GOT3 (cell line): ENCODE measurements at places on chromosomes 3 and 15.

GRCh38 chr3:149299938-149300801 lies 33.3 kb downstream of the TM4SF18 start:
- DNase-seq: peak; percentile 21

GRCh38 chr3:65048151-65048550 lies 360.4 kb upstream of the ADAMTS9 start:
- no peak for DNase-seq

GRCh38 chr3:15271785-15272381 lies 60.5 kb downstream of the SH3BP5 start:
- no peak for DNase-seq

- no peak for DNase-seq
Observed at GRCh38 chr3:159045279-159045885, 243.5 kb downstream of the MFSD1 start.

GRCh38 chr3:177603148-177603603 lies 405.9 kb upstream of the TBL1XR1 start:
- no peak for DNase-seq

- DNase-seq: no peak
Observed at GRCh38 chr15:81491414-81492096, 117.5 kb upstream of the TMC3 start.

GRCh38 chr3:66499881-66500575 lies 794 bp downstream of the LRIG1 start:
- no peak for DNase-seq

- no peak for DNase-seq
Observed at GRCh38 chr3:42096796-42097565, 5.8 kb downstream of the TRAK1 start.

DNA sequence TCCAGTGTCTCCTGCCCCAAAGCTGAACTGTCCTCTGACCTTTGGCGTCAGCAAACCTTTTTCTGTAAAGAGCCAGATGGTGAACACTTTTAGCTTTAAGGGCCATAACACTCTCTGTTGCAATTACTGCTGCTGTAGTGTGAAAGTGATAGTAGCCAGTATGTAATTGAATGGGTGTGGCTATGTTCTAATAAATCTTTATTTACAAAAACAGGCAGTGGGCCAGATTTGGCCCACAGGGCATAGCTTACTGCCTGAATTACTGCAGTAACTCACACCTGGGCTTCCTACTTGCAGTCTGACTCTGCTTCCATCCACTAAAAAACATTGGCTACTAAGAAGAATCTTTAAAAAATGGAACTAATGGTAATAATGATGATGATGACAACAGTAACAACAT lies 68.0 kb upstream of the SLC6A11 start:
- DNase-seq: no peak

DNA sequence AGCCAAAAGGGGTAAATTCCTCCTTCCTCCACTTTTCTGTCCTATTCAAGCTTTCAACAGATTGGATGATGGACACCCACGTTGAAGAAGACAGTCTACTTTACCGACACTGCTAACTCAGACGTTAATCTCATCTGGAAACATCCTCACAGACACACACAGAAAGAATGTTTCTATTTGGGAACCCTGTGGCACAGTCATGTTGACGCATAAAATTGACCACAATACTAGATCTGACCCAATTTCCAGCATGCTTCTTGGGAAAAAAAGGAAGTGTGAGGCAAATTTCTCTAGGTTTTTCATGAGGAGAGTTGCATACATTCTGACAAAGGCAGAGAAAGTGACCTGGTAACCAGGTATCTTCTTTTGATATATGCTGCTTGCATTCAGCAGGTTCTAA lies 594.1 kb downstream of the FGF12 start:
- no peak for DNase-seq

DNA sequence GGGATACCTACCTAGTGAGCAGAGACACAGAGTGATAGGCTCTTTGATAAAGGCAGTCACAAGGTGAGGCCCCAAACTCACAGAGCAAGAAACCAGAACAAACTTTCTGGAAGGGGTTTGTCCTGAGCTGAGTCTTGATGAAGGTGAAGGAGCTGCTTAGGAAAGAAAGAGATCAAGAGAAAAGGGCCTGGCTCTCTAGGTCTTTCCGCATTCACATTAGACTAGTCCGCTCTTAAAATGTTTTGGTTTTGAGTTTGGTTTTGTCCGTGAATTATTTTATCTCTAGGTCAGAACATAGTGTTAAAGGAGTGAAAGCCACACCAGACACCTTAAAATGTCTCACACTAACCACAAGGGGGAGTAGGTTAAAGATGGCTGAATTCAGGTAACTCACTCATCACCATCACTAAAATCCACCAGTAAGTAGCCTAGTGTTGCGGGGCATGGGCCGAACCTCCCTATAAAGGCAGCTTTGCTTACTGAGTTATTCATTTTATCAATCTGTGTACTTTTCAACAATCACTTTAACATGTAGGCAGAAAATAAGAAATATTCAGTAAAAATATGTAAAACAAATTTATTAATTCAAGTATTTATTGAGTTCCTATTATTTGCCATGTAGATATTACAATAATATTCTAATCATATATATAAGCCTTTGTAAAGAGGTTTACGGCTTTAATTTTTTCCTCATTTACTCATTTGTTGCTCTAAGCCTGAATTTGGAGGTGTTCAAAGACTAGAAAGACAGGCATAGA lies 121.5 kb upstream of the TSC22D2 start:
- DNase-seq: no peak

GRCh38 chr3:20078194-20078714 lies 38.0 kb downstream of the KAT2B start:
- no peak for DNase-seq

DNA sequence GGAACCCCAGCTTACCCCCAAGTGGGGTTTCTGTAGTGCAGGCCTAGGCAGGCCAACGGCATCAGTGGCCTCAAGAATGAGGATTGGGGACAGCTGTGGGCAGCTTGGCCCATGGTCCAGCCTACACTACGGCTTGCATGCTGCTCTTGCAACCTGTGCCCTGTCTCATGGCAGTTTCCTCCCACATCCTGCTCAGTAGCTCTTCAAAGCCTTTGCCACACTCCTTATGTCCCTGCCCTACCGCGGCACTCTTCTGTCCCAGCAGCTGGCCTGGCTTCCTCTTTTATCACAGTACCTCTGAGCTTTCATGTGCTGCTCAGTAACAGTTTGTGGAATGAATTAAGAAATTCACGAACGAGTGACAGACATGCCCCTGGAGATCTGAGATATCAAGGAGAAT lies 431.0 kb downstream of the EPHB1 start:
- no peak for DNase-seq

- DNase-seq: no peak
Observed at GRCh38 chr15:25763331-25763751, 99.8 kb downstream of the ATP10A start.

DNA sequence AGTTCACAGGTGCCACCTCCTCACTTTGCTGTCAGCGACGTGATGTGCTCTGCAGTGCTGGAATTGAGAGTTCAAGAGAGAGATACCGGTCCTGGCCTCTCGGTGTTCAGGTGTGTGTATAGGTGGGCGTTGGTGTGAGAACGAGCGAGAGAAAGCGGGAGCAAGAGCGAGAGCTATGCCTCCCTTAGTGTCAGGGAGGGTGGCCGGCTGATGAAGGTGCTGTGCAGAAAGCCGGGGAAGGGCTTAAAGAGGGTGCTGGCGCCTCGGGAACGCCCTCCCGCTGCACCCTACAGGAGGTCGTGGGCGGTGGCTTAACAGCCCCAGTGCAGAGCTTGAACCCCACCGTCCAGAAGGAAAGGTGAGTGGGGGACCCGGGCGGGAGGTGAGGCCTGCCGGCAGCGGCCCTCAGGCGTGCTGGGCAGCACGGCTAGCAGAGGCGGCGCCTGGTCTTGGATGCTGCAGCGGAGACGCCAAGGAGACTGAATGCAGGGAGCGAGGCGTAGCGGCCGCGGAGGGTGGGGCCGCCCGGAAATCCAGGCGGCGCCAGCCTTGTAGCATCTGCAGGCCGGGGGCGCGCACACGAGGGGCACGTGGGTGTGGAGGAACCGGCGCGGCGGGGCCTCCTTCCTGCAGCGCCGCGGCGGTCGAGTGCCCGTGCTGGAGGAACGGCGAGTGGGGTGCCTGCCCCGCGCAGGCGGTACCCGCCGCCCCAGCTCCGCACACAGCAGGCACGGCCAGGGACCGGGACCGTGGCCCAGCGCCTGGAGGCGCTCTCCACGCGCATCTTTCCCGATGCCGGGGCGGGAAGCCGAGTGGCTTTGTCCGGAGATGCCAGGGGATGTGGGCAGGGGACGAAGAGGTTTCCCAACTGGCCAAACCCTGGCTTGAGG lies 246.8 kb upstream of the TOPAZ1 start:
- no peak for DNase-seq

- no peak for DNase-seq
Observed at GRCh38 chr3:14374444-14374883, 27.9 kb upstream of the SLC6A6 start.

- DNase-seq: no peak
Observed at GRCh38 chr3:72341920-72342319, 506.3 kb downstream of the SHQ1 start.

DNA sequence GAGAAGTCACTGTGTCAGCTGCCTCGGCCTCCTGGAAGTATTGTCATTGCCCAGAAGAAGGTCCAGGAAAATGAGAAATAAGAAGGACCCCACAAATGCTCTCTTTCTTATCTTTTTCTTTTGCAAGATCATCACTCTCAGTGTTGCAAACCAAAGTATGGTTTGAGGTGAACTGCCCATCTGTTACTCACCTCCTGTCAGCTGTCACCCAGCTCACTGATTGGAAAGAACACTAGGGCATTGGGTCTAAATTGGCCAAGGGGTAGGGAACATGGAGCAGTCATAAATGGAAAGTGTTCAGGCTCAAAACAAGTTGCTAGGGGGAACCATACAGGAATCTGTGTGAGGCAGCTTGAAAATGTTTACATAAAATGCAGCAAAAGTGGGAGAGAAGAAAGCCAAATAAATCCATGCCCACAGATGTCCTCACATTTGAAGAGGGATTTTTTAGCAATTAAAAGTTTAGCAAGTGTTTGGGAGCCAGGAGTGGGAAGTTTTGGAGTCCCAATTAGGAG lies 431.2 kb upstream of the THBS1 start:
- no peak for DNase-seq

DNA sequence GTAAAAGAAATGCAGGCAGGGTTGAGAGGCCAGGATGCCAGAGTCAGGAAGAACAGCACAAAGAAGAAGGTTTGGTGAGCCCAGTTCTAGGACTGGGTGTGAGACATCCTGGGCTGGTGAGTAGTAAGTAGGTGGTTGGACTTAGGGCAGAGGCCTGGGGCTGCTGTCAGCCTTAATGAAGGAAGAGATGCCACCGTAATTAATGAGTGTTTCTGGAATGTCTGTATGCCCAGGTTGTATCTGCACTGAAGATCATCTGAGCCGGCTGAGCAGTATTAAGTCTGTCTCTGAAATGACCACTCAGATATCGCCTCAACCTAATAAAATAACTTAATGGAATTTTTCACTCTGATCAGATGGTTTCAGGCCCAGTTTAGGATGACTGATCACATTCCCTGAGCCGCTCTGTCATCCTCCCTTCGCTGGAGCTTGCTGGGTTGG lies 532.9 kb upstream of the IL12A start:
- DNase-seq: no peak

- DNase-seq: no peak
Observed at GRCh38 chr3:135382621-135383020, 582.9 kb upstream of the PPP2R3A start.

DNA sequence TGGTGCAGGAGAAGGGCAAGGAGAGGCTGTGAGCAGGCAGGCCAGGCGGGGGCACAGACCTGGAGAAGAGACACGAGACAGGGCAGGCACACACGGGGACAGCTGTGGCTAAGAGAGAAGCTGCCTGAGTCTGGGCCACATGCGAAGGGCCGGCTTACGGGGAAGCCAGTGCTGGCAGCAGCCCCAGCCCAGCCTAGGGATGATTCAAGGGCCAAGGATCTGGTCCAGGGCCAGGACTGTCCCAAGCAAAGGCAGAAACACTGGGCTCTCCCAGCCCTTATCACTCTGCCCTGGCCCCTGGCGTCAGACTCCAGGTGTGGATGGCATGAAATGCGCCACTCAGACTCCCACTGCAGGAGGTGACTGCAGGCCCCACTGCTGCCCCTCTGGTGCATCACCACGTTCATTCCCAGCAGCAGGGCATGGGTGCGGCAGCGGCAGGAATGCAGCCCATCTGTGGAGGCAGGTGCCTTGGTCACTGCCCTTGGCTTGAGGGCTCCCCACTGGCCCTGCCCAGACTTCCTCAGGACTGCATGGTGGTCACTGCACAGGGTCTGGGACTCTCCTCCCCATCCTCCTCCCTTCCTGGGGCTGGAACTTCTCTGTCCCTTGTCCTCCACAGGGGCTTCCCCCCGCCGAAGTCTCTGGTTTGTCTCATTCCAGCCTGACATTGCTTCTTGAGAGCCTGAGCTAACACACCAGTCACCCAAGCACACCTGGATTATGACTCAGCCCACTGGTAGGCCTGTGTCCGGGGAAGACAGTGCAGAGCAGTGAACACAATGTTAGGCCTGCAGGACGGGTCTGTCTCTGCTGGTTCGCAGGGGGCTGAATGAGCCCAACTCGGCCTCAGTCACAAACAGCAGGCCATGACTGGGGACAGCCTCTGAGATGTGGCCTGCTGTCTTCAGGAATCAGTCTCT lies 69.3 kb downstream of the TBC1D2B start:
- DNase-seq: no peak

DNA sequence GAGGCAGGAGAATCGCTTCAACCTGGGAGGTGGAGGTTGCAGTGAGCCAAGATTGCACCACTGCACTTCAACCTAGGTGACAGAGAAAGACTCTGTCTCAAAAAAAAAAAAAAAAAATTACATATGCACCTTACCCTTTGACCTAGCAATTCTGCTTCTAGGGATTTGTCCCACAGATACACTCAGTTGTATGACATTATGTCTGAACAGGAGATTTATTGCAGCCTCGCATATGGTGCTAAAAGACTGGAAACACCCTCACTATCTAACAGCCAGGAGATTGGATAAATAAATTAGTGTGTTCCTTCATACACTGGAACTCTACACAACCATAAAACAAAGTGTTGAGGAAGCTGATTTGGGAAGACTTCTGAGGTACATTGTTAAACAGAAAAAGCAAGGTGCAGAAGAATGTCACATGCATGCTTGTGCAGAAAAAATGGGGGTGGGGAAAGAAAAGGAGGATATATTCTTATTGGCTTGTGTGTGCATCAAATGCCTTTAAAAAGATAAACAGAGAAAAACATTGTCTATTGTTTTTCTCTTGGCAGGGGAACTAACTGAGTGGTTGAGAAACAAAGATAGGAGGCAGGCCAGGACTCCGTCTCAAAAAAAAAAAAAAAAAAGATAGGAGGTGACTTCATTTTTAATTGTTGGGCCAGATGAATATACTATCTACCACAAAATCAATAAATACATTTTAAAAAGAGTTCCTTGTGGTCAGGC lies 30.9 kb downstream of the PPCDC start:
- DNase-seq: no peak

DNA sequence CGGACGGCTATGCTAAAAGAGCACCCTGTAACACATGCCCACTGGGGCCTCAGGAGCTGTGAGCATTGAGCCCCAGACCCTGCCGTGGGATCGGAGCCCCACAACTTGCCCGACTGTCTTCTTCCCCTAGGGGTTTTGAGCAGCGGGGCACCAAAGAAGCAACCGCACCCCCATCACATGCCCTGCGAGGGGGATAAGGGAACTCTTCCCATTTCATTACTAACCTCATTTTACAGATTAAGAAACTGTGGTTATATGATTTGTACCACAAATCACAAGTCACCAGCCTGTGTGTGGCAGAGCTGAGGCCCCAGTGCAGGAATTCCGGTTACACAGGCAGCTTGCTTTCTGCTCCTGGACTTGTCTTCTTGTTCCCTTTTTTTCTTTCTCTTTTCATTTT lies 86.2 kb downstream of the CD47 start:
- DNase-seq: no peak

- DNase-seq: peak; percentile 67
Observed at GRCh38 chr3:46078712-46079400, 51.6 kb upstream of the XCR1 start.
